ENCODE measurements at places on chromosomes 3 and 15.

DNA sequence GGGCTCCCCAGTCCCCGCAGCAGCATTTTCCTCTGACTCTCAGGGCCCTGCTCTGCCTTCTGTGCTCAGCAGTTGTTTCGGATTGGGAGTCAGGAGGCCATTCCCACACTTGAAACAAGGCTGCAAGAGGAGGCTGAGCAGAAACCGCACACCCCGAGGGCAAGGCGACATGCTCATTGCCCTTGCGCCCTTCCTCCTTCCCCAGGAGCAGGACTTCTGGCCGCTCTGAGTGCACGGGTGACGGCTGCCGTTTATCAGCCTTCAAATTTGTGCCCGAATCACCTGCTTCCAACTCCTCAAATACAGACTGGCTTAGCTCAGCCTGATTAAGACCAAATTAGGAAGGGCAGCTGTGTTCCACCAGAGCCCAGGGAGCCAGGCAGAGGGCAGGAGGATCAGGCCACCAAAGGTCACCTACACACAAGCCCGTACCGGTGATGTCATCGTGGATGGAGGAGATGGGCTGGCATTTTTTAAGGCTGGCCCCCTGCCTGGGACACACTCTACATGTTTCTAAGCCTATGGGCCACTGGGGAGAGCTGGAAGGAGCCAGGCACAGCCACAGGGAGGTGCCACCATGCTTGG, 38.1 kb downstream of the TM2D3 start:
- no peak for DNase-seq

- no peak for DNase-seq
Measured at GRCh38 chr3:106337116-106337515, 468.3 kb upstream of the CBLB start.

DNA sequence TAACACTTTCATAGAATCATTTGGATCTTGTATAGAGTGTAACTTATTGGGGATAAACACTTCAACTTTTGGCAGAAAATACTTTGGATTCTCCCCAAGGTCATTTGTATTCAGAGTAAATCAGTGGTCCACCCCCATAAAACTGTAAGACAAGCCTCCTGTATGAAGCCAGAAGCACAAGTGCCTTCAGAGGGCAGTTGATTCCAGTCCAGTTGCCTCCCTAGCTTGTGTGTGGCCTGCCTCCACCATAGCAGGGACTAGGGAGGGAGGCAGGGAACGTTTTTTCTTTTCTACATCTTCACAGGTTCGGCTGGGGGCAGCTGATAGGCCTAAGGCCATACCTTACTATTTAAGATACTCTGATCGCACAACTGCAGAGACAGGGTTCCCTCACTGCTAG, 11.6 kb downstream of the GORASP1 start:
- DNase-seq: no peak

- DNase-seq: no peak
Measured at GRCh38 chr3:52041118-52041731, 15.1 kb downstream of the DUSP7 start.

DNA sequence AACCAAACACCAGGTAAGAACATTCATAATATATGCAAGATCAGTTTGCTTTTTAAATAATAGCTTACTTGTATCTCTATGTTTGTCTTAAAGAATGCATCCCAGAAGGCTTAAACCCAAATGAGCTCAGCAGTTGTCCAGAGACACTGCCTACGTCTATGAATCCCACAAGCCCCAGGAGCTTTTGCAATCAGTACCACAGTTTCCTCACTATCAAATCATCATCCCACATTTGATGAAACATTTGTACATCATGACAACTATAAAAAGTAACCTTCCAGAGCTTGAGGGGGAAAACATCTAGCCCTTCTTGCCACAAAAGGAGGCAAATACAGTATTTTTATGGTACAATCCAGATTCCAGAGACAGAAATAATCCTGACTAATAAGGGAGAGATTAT, 63.7 kb downstream of the ATP8B4 start:
- DNase-seq: peak; percentile 98

DNA sequence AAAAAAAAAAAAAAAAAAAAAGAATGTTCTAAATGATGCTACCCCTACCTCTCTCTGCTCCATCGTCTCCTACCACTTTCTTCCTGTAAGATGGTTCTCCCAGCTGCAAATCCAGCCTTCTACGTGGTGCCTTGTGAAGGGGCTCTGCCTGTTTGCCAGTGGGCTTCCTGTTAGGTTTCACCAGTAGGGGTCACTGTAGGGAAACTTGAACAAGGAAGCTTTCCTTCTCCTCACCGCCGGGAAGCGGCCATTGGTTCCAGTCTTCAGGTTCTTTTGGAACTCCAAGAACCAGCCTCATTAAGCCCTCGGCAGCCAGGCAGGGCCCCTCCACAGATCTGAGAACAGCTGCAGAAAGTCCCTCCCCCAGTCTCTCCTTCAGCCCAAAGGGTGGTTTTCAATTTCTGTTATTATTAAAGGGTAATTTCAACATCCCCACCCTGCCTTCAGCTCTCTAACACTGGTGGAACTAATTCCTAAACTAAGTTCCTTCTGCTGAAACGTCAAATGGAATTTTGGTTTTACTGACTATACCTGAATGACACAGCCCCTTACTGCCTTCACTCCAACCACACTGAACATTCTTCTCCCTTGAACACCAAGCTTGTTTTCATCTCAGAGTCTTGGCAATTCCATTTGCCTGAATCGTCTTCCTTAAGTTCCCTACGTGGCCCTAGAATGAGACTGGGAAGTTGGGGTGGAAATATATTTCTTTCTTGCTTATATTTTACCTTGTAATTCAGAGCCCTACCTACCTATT, 13.5 kb downstream of the MCCC1 start:
- no peak for DNase-seq

DNA sequence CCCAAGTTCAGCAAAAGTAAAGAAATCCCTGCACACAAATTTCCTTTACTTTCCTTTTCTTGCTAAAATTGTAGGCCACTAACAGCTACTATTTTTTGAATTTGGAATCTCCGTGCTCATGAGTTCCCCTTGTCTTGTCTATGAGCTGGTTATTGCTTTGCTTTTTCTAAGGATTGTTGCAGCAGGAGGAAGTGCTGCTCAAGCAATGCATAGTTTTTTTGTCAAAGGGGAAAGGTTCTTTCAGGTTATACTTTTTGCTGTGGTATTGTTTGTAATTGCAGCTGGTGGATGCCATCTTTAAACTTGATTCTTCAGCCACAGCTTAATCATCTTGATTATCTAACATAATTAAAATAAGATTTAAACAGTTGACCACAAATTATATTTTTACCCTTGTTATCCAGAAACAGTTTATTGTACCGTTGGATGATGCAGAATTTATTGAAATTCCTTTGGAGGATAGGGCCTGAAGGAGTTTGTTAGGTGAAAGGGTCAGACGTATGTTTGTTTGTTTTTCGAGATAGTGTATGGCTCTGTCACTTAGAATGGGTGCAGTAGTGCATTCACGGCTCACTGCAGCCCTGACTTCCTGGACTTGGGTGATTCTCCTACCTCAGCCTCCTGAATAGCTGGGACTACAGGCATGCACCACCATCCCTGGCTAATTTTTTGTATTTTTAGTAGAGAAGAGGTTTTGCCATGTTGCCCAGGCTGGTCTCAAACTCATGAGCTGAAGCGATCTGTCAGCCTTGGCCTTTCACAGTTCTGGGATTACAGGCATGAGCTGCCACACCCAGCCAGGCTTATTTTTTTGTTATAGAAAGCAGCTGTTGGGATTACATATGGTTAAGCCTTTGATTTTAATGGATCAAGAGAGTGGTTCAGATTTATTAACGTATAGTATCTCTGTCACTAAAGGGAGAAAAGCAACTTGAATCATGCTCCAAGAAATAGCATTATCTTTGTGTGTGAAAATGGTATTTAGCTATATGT, 11.7 kb downstream of the MGA start:
- DNase-seq: no peak

- no peak for DNase-seq
Measured at GRCh38 chr15:51218299-51218938, 120.0 kb downstream of the CYP19A1 start.
